Activated CD8-positive, alpha-beta memory T cell treated with anti-CD3 and anti-CD28 coated beads for 48 hours (primary cell): ENCODE measurements at places on chromosomes 11 and 22.

DNA sequence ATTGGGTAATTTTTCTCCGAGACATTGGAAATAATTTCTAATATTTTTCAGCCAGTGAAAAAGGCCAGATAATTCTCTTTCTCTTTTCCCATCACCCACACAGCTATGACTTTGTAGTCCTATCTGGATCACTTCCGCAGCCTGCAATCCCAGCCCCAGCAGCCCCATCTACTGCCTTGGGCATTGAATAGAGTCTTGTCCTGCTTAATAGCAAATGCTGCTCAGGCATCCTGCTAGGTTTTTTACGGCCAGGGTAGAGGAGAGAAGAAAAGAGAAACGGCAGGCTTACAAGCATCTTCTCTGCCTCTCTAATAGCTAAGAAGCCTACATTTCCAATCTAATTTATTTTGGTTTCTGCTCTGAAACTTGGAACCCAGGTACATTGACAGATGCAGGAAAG, 154.3 kb upstream of the B3GAT1 start:
- no peak for DNase-seq

DNA sequence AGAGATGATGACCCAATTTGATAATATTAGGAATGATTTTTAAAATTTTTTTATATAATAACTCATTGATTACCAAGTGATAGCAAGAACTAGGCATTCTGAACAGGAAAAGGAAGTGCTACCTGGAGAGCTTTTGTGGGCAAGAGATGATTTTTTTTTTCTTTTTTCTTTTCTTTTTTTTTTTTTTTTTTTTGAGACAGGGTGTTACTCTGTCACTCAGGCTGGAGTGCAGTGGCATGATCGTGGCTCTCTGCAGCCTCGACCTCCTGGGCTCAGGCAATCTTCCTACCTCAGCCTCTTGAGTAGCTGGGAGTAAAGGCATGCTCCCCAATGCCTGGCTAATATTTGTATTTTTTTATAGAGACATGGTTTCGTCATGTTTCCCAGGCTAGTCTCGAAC, 40.4 kb downstream of the TNRC6B start:
- DNase-seq, result no peak

GRCh38 chr11:19713196-19714021, 772 bp downstream of the NAV2 start:
- no peak for DNase-seq

DNA sequence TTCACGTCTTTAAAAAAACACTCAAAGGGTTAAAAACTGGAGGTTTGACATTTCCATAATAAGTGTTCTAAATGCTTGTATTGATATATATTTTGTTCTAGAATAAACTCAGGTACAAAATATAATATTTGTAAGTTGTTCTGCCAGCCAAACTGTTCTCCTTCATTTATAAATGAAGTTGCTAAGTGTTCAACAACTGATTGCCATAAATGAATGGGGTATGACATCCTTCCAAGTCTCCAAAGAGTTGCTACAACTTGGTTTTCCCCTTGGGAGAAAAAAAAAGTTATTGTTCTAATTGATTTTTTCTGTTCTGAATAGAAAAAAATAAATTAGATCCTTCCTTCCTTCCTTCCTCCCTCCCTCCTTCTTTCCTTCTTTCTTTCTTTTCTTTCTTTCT, 65.4 kb upstream of the BLID start:
- no peak for DNase-seq

DNA sequence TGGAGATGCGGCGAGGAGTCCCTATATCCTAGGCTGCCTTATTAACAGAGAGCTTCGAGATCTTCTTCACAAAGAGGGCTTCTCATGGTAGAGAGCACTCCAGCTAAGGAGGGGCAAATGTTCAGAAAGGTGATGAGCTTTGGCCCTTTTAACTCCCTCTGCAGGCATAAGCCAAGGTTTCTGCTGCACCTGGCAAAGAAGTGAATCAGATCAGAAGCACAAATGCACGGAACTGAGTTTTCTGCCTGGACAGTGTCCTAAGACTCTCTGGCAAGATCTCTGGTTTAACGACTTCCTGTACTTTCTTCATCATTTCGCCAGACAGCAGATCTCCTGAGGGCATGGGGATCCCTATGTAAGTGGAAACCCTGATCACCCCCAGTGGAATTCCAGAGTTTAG, 37.2 kb downstream of the POU2AF3 start:
- no peak for DNase-seq
